Activated B cell treated with CpG ODN at 0.5 μM for 24 hours (primary cell): ENCODE measurements at places on chromosomes 12 and 14. TPM values are rescaled to one million over a fixed set of nuclear protein-coding genes. Genes with fewer than 3 reads are reported as not detected.

The KRT3 gene
- not detected in 2 replicates for total RNA-seq

The ESPL1 gene
- total RNA-seq = 6.2 and 8.2 TPM in 2 replicates

- no peak overlapping the region for H3K4me3 ChIP-seq
- H3K36me3 ChIP-seq = no peaks in the 10 kb centered on the region
- DNase-seq = no peak
- peaks cover 21% of the 10 kb centered on the region for H3K4me1 ChIP-seq
These were observed 71.2 kb downstream of the NINJ2 start for GRCh38 chr12:592024-592505.

The OR6C70 gene
- total RNA-seq = not detected in 2 replicates

DNA sequence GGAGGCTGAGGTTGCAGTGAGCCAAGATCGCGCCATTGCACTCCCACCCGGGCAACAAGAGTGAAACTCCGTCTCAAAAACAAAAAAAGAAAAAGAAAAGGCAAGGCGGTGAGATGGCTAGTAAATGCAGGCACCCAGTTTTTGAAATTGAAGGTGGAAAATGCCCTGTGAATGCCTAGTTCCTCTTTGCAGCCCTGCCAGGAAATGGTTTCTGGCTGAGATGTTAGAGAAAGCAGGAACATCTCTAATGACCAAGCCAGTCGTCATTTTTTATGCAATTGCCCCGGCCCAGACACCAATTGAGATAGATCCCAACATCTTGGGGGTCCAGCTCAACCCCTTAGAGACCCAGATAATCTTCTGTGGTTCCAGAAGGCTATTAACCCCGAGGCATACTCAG is 17.0 kb downstream of the SLC8A3 start:
- no peaks in the 10 kb centered on the region for H3K36me3 ChIP-seq
- no peak for DNase-seq
- H3K4me1 ChIP-seq = peaks cover 4% of the 10 kb centered on the region
- no peak overlapping the region for H3K27ac ChIP-seq
- peaks cover 5% of the 10 kb centered on the region for H3K27me3 ChIP-seq

DNA sequence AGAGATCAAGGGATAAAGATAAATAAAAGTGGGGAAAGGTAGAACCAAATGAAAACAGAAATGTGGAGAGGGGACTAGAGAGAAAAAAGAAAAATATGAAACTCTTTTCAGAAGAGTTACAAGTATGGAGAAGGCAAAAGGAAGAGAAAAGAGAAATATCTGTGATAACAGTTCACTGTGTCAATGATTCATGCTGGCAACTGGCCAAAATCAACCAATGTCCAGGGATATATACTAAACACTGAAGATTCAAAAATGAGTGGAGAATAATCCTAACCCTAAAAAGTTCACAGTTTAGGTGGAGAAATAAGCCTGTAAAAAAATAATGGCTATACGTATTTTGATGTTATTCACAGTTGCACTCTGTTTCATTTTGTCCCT is 372.3 kb upstream of the KITLG start:
- H3K27ac ChIP-seq = no peak overlapping the region
- no peaks in the 10 kb centered on the region for H3K36me3 ChIP-seq
- H3K4me1 ChIP-seq = no peaks in the 10 kb centered on the region
- H3K4me3 ChIP-seq = no peak overlapping the region

- peak; percentile 31 for DNase-seq
- no peak overlapping the region for H3K4me3 ChIP-seq
- H3K4me1 ChIP-seq = peaks cover 8% of the 10 kb centered on the region
These were observed 1.2 kb downstream of the PRMT8 start for GRCh38 chr12:3491938-3492792.

DNA sequence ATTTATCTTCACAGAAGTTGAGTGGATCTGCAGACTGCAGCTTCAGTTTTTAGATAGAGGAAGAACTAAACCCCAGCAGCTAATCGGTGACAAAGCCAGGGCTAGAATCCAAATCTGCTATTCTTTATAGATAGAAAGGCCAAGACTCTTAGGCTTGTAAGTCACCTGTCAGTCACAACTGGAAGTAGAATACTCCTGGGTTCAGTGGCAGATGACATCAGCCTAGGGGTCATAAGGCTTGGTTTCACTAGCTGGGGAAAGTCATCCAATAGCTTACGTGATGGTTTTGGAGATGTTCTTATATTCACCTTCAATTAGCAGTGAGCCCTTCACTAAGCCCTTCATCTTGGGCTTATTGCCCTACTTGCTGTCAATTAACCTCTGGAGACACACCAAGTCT is 93.4 kb downstream of the APAF1 start:
- no peak for DNase-seq
- peaks cover 29% of the 10 kb centered on the region for H3K36me3 ChIP-seq
- H3K4me3 ChIP-seq = no peak overlapping the region
- H3K27me3 ChIP-seq = peaks cover 5% of the 10 kb centered on the region

GRCh38 chr14:21309238-21309636 is 29.4 kb downstream of the RPGRIP1 start:
- no peaks in the 10 kb centered on the region for H3K36me3 ChIP-seq
- peak overlapping the region; percentile 87 for H3K4me3 ChIP-seq
- peaks cover 26% of the 10 kb centered on the region for H3K4me1 ChIP-seq
- H3K27ac ChIP-seq = peak overlapping the region; percentile 93
- H3K27me3 ChIP-seq = no peaks in the 10 kb centered on the region
- DNase-seq = no peak

GRCh38 chr14:56211084-56211483 is 92.9 kb downstream of the PELI2 start:
- no peaks in the 10 kb centered on the region for H3K36me3 ChIP-seq
- peaks cover 6% of the 10 kb centered on the region for H3K4me1 ChIP-seq
- no peak overlapping the region for H3K4me3 ChIP-seq
- DNase-seq = no peak

GRCh38 chr12:117036547-117036946 is 62.7 kb downstream of the TESC start:
- H3K4me3 ChIP-seq = no peak overlapping the region
- H3K36me3 ChIP-seq = no peaks in the 10 kb centered on the region
- no peak overlapping the region for H3K27ac ChIP-seq
- peaks cover 14% of the 10 kb centered on the region for H3K27me3 ChIP-seq
- DNase-seq = no peak

- no peaks in the 10 kb centered on the region for H3K36me3 ChIP-seq
- no peak overlapping the region for H3K27ac ChIP-seq
- no peak for DNase-seq
- H3K4me3 ChIP-seq = no peak overlapping the region
These were observed 3.6 kb upstream of the DHRS2 start for GRCh38 chr14:23632461-23633159.

DNA sequence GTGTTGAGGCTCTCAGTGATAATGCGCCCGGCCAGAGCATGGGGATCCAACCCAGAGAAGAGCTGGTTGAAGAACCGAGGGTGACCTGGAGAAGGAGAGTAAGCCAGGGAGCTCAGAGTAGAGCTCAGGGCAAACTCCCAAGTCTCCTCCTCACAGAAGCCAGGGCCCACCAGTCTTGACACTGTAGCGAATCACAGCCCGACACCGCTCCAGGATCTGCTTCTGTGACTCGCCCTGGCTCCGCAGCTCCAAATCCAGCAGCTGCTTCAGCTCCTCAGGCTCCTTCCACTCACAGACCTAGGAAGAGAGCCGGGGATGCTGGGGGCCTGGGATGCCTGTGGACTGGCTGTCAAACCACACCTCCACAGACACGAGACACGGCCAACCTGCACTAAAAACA is 8.2 kb upstream of the ZNF740 start:
- no peak overlapping the region for H3K4me3 ChIP-seq
- peaks cover 17% of the 10 kb centered on the region for H3K36me3 ChIP-seq
- no peak for DNase-seq
- no peaks in the 10 kb centered on the region for H3K27me3 ChIP-seq

- DNase-seq = no peak
- no peaks in the 10 kb centered on the region for H3K27me3 ChIP-seq
- no peaks in the 10 kb centered on the region for H3K36me3 ChIP-seq
These were observed 31.6 kb upstream of the SGPP1 start for GRCh38 chr14:63759456-63759855.

DNA sequence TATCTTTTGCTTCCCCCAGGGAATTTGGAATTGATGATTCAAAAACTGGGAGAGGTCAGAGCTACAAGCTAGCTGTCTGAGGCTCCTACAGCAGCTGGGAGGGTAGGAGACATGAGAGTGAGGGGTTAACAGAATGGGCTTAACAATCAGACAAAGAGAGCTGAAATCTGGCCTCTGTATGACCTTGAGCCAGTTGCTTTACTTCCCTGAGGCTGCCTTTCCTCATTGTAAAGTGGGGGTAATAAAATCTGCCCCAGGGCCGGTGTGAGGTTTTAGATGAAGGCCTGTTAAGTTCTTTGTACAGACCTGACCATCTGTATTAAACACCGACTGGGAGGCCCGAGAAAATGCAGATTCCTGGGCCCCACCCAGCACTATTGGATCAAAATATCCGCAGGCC is 164.3 kb upstream of the NOS1 start:
- peaks cover 2% of the 10 kb centered on the region for H3K27me3 ChIP-seq
- DNase-seq = no peak
- no peak overlapping the region for H3K27ac ChIP-seq

DNA sequence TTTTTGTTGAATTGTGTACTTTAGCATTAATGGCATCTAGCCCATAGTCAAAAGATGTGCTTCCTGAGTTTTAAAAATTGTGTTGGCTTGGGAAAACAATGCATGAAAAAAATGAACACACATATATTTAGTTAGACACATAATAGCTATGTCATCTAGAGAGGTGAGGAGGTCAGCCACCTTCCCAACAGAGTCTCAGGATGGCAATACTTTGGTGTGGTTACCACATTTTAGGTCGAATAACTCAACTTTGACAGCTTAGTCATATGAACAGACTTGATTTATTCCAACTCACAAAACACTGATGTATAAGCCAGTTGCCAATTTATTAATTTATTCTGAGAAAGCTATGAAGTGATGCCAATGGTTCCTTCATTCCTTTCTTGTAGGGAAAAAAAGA is 114.0 kb downstream of the ETNK1 start:
- H3K4me1 ChIP-seq = no peaks in the 10 kb centered on the region
- H3K27me3 ChIP-seq = peaks cover 3% of the 10 kb centered on the region
- H3K27ac ChIP-seq = no peak overlapping the region
- no peak for DNase-seq

- no peak overlapping the region for H3K4me3 ChIP-seq
- no peaks in the 10 kb centered on the region for H3K36me3 ChIP-seq
- H3K27ac ChIP-seq = no peak overlapping the region
- DNase-seq = no peak
- no peaks in the 10 kb centered on the region for H3K4me1 ChIP-seq
- H3K27me3 ChIP-seq = peaks cover 9% of the 10 kb centered on the region
These were observed 2.2 kb upstream of the KRT3 start for GRCh38 chr12:52798003-52798670.

DNA sequence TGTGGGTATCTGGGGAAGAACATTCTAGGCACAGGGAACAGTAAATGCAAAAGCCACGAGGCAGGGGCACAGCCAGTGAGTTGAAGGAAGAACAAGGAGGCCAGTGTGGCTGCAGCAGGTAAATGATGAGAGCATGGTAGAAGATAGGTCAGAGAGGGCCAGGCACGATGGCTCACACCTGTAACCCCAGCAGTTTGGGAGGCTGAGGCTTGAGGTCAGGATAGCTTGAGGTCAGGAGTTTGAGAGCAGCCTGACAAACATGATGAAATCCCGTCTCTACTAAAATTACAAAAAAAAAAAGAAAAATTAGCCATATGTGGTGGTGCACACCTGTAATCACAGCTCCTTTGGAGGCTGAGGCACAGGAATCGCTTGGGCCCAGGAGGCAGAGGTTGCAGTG is 86.7 kb upstream of the ESRRB start:
- no peaks in the 10 kb centered on the region for H3K36me3 ChIP-seq
- H3K4me1 ChIP-seq = no peaks in the 10 kb centered on the region
- no peak overlapping the region for H3K27ac ChIP-seq
- peaks cover 7% of the 10 kb centered on the region for H3K27me3 ChIP-seq
- DNase-seq = no peak
- H3K4me3 ChIP-seq = no peak overlapping the region

The TRIM9 gene
- total RNA-seq = 0.24 and 0.67 TPM in 2 replicates

The OLR1 gene
- 0.12 TPM in 1 of 2 replicates, not detected in the other for total RNA-seq

The WNT1 gene
- not detected in 2 replicates for total RNA-seq

DNA sequence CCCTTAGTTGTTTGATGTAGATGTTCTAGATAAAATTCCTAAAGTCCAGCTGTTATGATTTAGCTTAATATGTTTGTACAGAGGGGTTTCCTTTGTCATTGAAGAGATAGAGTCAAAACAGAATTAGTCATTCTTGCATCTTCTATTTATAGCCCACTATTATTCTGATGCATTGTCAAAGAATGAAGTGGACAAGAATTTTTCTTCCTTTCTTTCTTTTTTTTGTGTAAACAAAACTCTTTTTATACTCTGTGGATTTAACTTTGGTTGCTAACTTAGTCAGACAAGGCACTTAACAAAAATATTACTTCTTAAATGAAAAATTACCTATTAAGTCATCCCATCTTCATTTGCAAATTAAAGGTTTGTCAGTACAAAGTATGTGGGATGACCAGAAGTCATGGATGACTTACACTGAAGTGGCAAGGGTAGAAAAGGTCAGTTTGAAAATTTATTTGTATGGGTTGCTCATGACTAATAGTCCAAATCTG is 215.6 kb upstream of the DDHD1 start:
- H3K4me3 ChIP-seq = no peak overlapping the region
- no peak overlapping the region for H3K27ac ChIP-seq
- peaks cover 4% of the 10 kb centered on the region for H3K27me3 ChIP-seq
- H3K36me3 ChIP-seq = no peaks in the 10 kb centered on the region
- no peaks in the 10 kb centered on the region for H3K4me1 ChIP-seq
- no peak for DNase-seq

DNA sequence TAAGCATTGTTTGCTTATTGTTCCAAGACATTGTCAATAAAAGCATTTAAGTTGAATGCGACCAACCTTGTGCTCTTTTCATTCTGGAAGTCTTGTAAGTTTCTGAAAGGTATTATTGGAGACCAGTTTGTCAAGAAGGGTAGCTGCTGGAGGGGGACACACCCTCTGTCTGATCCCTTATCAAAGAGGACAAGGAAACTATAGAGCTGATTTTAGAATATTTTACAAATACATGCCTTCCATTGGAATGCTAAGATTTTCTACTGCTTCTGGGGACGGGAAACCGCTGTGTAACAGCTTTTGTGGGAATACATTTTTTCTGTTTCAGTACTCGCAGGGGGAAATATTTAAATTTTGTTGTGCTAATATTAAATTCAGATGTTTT is 3.5 kb downstream of the FOS start:
- no peak overlapping the region for H3K27ac ChIP-seq
- H3K4me1 ChIP-seq = peaks cover 35% of the 10 kb centered on the region
- no peak overlapping the region for H3K4me3 ChIP-seq
- peaks cover 30% of the 10 kb centered on the region for H3K36me3 ChIP-seq
- H3K27me3 ChIP-seq = peaks cover 19% of the 10 kb centered on the region

DNA sequence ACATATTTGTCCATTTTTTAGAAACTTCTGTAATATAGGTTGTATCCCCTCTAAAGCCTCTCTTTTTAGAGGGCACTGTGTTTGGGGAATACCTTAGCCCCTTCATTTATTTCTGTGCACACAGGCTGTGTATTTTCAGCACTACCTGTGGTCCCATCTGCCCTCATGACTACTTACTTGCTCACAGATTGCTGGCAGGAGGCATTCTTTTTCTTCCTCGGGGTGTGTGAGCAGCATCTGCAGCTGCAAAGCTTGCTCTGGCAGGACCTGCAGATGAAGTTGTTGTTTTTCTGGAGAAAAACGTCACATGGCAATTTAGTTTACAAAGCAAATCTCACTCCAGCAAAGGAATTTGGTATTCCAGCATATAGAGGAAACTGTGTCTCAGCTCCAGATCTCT is 24.3 kb downstream of the ANG start:
- peaks cover 4% of the 10 kb centered on the region for H3K36me3 ChIP-seq
- no peak for DNase-seq
- H3K4me1 ChIP-seq = peaks cover 51% of the 10 kb centered on the region

The C12orf50 gene
- total RNA-seq = 0.07 and 0.12 TPM in 2 replicates

- peak overlapping the region; percentile 64 for H3K4me3 ChIP-seq
- peaks cover 45% of the 10 kb centered on the region for H3K4me1 ChIP-seq
- no peaks in the 10 kb centered on the region for H3K27me3 ChIP-seq
These were observed 9.6 kb downstream of the PLXNC1 start for GRCh38 chr12:94157981-94158411.
